NCI-H2171 (cell line): ENCODE measurements at places on chromosomes 11 and 22.

DNA sequence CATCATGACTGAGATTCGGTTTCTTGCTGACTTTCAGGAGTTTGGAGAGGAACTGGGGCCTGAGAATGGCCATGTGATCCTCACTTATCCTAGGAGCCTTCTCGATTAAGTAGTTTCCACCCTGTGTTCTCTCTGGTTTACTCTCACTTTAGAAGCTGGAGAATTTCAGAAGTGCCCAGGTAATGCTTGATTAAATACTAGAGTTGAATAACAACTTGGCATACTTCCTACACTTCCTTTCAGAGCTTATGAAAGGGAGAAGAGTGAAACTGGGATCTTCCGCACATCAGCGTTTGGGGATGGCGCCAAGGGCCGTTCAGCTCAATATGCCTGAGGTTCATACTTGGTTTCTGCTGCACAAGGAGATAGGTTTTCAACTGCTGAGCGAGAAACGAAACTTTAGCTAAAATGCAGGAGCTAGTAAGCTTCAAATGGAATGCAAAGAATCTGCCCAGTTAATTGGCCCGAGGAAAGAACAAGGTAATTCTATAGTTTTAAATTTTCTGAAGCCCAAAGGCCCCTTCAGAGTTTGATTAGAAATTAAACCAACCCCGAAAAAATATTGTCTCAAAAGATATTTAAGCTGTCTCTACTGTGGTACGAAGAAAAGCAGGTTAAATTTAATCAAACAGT, 823 bp upstream of the MUC15 start:
- no peak for DNase-seq

GRCh38 chr11:26626346-26626745, 54.3 kb upstream of the MUC15 start:
- no peak for DNase-seq

DNA sequence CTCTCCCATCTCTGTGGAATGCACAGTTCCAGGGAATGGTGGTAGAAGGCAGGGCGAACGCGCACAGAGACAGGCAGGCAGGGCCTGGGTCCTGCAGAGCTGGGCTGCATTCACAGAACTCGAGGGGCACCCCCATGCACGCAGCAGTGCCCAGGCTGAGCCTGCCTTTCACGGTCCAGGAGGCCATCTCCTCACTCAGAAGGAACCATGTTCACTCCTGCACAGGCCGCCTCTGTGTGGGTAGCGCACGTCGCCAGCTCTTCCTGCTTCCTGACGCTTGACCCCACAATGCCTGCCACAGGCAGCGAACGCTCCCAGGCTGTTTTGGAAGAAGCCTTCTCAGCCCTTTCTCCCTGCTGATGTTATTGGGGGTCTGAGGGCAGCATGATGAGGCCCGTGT, 98.8 kb upstream of the BID start:
- DNase-seq, result no peak

GRCh38 chr22:20569059-20570058, 61.9 kb downstream of the MED15 start:
- no peak for DNase-seq

GRCh38 chr11:35178873-35179272, 39.9 kb downstream of the CD44 start:
- DNase-seq, result no peak

DNA sequence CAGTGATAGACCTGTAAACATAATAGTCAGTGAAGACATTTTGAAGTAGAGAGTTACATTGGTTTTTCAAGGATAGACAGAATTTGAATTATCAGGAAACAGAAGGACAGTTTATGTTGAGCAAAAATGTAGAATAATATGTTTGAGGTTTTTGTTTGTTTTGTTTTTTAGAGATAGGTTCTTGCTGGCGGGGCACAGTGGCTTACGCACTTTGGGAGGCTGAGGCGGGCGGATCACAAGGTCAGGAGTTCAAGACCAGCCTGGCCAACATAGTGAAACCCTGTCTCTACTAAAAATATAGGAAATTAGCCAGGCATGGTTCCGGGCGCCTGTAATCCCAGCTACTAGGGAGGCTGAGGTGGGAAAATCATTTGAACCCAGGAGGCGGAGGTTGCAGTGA, 35.6 kb downstream of the BCL2L13 start:
- no peak for DNase-seq

- DNase-seq, result no peak
Observed at GRCh38 chr22:37999236-37999635, 14.9 kb upstream of the SOX10 start.

DNA sequence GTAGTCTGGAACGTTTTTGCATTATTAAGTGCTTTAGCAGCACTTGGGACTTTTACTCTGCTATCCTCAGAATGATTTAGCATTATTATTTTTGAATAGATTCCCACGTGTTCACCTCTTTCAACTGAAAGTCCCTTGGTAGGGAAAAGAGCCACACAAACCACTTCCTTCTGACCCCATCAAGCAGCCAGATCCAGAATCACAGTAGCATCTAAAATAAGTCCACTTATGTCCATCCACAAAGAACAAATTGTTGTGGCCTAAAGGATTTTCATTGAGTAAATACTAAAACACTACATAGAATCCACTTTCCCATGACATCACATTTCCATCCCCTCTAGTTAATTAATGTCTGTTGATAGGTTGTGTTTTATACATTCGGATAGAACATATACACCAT, 381.7 kb downstream of the AASDHPPT start:
- DNase-seq, result no peak

- no peak for DNase-seq
Observed at GRCh38 chr11:64870176-64870892, 8.1 kb downstream of the EHD1 start.

DNA sequence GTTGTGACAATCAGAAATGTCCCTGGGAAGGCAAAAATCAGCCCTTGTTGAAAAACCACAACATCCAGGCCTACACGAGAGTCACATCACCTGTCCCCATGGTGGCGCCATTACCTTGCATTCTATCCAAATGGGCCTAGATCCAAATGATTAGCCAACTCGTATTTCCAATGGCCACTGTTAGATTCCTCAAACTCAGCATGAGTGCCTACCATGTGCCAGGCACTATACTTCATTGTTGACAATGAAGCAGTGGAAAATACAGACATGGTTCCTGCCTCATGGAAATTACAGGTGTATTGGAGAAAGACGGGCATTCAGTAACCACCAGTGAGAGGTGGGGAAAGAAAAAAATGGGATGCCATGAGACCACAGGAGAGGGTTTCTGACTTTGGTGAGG, 29.8 kb upstream of the CREB3L1 start:
- DNase-seq, result peak; percentile 6

DNA sequence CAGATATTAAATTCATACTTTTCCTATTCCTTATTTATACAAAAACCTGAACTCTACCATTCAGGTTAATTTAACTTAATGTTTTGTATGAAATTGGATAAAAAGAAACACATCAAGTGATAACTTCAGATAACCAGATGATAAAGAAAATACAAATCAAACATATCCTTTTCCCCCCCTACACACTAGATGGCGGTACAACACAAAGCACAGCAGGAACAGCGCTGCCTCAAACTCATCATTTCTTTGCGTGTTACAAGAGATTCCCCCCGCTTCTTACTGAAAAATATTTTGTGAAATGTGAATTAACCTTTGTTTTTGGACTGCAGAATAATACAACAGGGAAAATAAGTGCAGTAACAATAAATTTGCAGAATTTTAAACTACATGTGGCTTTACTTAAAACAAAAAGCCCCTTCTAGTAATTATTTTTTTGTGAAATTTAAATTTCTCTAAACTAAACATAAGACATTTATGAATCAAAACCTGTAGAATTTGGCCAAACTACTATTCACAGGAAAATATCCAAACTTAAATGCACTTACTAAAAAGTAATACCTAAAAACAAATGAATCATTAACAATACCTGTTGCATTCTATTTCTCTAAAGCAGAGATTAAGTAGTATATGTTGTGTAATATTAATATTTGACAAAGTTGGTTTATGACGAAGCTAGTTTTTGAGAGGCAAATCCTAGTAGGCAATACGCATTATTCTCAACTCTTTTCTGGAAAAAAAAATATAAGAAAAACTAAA, 74.4 kb downstream of the ARHGAP32 start:
- DNase-seq, result no peak

DNA sequence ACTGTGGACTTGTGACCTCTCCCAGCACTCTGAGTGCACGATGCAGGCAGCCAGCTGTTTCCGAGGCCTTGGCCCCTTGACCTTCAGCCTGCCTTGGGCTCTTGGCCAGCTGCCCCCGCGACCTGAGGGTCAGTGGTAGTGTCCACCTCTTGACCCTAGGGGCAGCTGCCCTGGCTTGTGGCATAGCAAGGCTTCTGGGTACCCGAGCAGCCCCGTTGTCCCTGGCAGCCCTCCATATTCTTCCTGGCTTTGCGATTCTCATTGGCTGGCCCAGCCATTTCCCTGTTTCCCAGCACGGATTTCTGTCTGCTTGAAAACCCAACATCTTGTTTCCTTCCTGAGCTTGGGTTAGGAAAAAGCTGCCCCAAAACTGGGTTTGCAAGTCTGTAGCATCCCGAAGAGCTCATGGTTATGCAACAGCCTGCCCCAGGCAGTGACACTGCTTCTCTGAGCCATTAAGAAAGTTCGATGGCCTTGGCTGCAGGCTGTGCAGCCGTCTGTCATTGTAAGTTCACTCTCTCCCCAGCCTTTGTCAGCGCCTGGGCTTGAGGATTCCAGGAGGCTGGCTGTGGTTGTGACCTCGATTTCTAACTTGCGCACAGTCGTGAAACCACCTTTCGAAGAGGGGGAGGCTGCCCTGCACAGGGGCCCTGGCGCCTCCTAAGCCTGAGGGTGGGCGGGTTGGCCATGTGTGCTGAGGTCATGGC, 48.8 kb downstream of the FBLN1 start:
- no peak for DNase-seq

GRCh38 chr11:25981998-25982397, 349.9 kb upstream of the ANO3 start:
- peak; percentile 37 for DNase-seq

- DNase-seq, result no peak
Observed at GRCh38 chr11:103228807-103229206, 119.6 kb downstream of the DYNC2H1 start.

GRCh38 chr11:76369406-76369805, 11.5 kb downstream of the THAP12 start:
- DNase-seq, result no peak

DNA sequence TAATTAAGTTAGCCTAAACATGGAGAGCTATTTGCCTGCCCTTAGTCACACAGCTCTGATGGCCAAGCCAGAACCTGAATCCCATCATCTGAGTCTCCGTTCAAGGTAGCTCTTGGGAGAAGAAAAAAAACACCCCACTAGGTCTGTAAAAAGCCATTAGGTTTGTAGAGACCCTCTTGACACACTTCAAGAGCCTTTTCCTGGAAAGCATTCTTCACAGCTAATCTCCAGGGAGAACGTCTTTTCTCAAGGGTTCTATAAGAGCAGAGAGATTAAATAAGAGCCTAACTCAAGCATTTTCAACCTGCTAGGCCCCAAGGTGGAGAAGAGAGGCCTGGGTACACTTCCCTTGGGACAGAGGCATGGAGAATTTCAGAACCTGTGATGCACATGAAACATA, 61.6 kb upstream of the NAV2 start:
- DNase-seq, result peak; percentile 11

GRCh38 chr11:128532572-128533091, 54.7 kb downstream of the ETS1 start:
- no peak for DNase-seq

DNA sequence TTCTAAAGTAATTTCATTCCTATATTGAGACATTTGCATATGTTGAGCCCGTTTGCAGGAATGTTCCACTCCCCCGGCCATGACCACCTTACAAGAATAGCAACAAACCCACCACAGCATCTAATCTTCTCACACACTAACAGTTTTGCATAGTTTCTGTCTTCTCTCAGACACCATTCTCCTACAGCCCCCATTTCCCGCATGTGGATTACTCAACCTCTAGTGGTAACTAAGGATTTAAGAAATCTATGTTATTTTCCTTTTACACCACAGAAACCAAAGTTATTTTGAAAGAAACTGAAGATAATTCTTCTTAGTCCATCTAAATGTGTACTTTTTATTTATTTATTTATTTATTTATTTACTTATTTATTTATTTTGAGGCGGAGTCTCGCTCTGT, 2.3 kb downstream of the MS4A4E start:
- no peak for DNase-seq

- DNase-seq, result no peak
Observed at GRCh38 chr11:68925611-68926010, 21.9 kb downstream of the IGHMBP2 start.

DNA sequence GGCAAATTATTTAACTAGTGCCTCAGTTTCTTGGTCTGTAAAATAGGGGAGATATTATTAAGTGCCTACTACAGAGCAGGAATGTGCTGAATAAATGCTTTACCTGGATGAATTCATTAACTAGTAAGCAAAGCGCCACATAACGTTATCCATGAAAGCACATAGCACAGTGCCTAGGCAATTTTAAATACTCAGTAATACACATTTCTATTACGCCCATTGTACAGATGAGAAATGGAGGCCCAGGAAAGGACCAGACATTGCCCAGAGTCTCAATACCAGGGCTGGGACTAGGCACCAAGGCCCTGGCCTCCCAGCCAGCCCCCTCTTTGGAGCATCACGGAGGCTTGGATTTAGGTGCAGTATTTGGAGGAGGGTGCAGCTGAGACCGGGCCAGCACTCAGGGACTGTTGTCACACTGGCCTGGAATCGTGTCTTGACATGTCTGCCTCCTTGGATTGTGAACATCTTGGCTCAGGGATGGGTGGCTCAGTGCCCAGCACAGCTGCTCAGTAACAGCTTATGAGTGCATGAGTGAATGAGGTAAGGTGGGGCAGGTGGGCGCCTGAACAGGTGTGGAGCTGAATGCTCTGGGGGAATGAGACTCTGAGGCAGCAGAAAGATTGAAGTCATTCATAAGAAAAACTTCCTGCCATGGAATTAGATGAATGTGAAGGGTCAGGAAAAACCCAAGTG, 42.1 kb upstream of the TPBGL start:
- DNase-seq, result peak; percentile 74

- DNase-seq, result no peak
Observed at GRCh38 chr11:48033918-48034341, 53.6 kb downstream of the PTPRJ start.

DNA sequence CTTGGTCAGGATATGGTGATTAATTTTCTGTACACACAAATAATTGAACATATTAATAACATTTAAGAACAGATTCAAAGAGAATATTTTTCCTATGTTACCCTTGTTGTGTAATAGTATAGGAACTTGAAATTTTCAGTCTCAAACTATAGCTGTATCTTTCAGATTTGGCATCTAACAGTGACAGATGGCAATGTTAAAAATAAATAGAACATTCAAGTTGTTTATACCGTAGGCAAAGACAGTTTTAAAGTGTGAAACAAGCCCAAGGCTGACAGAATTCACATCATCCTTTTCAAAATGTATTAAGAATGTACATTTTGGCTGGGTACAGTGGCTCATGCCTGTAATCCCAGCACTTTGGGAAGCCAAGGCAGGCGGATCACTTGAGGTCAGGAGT, 92.6 kb upstream of the TP53AIP1 start:
- no peak for DNase-seq

DNA sequence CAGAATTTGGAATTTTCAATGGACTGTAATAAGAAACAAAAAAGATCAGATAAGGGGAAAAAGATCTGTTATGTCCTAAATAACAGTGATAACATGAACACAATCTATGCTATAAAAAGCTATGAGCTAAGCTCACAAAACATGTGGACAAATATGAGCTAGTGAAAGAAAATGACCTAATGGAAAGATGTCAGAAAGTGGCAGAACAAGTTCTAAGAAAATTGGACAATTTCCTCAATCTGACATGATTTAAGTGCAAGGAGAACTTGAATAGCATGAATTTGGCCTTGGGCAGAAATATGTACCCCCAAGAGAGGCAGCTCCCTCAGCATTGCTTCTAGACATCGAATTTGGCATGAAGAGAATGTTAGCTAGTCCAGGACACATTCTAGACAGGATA, 212.0 kb upstream of the PGR start:
- DNase-seq, result no peak

GRCh38 chr11:63937713-63938478, 906 bp upstream of the NAA40 start:
- peak; percentile 48 for DNase-seq
